AG10803 (cell line): ENCODE measurements at places on chromosomes 4 and X.

DNA sequence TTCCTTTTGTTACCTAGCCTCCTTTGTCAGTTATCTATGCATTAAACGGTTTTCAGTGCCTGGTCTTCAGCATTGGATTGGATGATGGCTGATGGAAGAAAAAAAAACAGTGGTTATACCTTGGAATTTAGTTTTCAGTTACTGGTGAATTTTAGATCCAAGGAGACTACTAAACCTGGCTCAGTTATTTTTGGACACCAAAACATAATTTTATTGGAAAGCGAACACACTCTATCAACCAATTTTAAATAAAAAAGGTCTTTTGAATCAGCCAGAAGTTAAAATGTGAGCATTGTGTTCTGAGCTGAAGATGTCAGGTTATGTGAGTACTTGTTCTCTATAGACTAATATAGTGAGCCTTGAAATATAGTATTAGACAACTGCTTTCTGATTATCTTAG, 32.1 kb downstream of the FGF2 start:
- no peak for DNase-seq

DNA sequence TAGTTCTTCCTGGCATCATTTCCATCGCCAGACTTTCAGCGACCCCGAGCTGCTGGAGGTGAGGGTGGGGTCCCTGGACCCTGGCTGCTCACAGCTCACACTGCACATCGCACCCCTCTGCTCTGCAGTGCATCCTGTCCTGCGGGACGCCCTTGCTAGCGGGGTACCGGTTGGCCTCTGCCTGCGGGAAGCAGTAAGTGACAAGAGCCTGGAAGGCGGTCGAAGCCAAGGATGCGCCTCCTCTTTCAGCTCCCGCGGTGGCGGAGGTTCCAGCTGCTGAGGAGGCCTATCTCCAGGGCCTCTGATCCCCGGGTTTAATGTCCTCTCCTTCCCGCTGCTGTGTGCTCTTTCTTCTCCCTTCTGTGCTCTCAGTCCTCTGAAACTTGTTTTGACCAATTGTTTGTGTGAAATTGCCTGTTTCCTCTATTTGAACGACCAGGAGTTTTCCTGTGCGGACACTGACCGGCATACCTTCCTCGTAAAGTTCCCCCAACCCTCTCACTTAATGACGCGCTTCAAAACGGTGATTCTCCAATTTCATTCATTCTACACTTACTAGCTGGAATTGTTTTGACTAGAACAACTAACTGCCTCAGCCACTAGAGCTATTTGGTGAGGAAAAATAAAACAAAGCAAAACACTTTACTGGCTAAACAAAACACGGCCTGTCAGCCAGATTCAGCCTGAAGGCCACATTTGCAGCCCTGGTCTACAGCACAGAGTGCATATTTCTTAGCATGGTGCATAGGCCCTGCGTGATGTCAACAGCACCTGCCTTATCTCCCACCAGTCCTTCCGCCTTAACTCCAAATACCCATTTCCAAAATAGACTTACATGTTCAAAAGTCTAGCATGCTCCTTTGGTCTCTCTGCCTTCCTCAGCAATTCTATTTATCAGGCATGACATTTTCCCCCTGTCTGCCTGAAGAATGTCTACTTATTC, 28.0 kb downstream of the MGAT4D start:
- DNase-seq, result no peak

- DNase-seq, result no peak
Measured at GRCh38 chr4:23981328-23981727, 91.5 kb upstream of the PPARGC1A start.

DNA sequence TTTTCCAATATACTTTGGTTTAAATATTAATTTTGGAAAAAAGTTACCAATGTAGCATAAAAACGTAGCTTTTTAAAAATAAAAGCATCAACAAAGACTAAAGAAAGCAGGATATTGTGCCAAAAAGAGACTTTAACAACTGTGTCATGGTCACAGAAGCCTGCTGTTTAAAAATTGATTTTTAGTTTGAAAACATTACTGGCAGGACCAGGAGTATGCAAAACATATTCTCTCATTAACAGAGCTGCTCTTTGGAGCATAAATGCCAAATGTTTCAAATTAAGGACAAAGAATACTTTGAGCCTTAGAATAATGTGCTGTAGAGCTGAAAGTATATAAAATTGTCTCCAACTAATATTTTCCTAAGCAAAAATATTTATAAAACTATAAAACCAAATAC, 279.0 kb downstream of the ARAP2 start:
- DNase-seq, result no peak

- DNase-seq, result no peak
Measured at GRCh38 chrX:6678313-6678712, 143.4 kb upstream of the VCX3A start.

GRCh38 chrX:41604766-41605543, 83.8 kb upstream of the GPR34 start:
- no peak for DNase-seq

- no peak for DNase-seq
Measured at GRCh38 chr4:116070283-116070682, 956.9 kb upstream of the NDST4 start.

GRCh38 chr4:19522966-19523365, 728.7 kb upstream of the SLIT2 start:
- DNase-seq, result no peak

DNA sequence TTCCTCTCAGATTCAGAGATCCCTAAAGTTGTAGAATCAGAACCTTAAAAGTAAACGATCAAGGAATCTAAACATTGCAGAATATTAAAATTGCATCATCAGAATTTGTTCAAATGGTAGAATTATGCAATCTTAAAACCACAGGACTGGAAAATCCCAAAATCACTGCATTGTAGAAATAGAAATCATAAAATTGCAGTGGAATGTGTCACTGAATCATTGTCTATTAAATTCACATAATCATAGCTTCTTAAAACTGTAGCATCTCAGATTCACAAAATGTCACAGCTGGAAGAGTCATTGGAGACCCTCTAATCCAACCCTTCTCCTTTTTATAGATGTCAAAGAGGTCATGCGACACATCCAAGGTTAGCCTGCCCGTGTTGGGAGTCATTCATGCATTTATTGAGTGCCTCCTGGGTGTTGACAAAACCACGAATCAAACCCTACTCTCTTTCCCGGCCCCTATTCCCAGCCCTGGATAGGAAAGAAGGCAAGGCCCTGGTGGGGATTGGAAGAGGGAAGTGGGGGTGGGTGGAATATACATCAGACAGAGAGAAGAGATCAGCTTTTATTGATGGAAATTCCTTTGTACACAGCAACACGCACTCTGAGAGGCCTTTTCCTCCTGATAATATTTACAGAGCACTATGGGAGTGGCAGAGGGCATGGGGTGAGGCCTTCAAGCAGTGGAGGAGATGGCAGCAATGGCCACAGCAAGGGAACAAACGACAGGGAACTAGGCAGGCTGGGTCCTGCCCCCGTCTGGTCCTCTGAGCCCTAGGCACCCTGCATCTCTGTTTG, 15.4 kb downstream of the IQSEC2 start:
- peak; percentile 77 for DNase-seq

DNA sequence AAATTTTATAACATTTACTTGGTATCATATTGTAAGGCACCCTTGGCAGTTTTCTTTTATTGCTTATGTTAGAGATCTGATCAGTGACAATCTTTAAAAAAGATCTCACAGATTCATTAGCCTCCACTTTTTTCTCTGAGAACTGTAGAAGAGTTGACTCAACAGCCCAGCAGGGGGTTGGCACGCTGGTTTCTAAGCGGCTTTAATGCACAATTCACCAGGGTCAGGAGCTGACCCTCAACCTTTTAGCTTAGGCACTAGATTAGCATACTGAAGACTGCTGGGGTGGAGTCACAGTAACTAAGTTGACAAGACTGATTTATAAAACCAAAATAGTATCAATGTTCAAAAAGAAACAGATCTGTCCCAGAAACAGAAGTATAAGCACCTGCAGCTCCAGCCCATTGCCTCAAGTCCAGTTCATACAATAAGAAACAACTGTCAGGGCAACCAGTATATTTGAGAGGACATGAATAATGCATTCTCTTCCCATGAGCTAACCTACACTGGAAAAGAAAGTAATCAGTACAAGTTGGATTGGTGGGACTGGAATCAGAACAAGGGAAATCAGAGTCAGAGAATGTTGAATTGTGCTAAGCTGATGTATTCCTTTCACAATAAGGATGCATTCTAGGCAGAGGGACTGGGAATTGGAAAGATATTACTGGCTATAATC, 77.6 kb downstream of the PDE5A start:
- DNase-seq, result peak; percentile 14

DNA sequence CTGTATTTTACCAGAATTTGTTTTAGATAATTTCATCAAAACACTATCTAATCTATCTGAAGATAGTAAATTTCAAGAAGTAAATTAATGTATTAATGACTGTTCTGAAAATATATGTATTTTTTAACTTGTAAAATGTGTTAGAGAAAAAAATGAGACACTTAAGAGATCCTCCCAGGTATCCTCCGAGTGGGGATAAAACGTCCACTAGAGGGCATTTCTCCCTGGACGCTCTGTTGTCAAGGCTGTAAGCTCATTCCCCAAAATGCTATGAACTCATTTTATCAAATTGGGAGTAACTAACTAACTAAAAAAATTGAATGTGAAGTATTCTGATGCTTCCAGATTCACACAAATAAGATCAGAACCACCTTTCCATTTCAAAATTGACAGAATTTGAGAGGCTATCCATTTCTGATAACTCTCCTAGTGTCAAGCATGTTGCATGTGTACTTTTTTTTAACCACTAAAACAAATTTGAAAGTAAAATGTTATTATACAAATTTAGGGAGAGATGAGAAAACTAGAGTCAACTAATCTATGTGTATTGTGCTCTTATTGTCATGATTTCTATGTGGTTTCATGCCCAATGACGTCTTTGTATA, 337.3 kb upstream of the HS3ST1 start:
- no peak for DNase-seq
